Lower leg skin (tissue), 4 donors: ENCODE measurements at places on chromosomes 6 and 20.

DNA sequence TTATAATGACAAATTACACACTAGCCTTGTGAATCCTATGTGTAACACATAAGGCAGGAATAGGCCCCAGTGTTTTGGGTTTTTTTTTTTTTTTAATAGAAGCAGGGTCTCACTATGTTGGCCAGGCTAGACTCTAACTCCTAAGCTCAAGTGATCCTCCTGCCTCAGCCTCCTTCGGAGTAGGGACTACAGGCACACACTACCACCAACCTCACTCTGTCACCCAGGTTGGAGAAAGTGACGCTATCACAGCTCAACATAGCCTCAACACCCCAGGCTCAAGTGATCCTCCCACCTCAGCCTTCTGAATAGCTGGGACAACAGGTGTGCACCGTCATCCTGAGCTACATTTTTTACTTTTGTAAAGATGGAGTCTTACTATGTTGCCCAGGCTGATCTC, 205.8 kb upstream of the RREB1 start:
- peak; percentile 18 for DNase-seq

DNA sequence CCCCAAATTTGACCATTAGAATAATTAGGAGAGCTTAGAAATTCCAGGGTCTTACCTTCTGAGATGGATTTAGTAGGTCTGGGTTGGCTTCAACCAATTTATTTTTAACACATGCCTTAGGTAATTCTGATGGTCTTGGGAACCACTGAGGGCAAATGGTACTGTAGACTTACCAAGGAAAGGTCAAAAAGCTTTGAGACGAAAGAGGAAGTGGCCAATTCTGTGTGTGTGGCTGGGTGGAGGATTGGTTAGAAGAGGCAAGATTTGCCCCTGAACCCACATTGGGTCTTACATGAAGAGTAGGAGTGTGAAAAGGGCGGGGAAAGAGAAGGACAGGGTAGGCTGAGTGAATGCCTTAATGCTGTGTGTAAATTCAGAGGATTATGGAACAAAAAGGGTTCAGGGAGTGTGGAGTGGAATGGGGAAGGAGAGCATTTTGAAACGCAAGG, 2.7 kb downstream of the ITCH start:
- DNase-seq = no peak

DNA sequence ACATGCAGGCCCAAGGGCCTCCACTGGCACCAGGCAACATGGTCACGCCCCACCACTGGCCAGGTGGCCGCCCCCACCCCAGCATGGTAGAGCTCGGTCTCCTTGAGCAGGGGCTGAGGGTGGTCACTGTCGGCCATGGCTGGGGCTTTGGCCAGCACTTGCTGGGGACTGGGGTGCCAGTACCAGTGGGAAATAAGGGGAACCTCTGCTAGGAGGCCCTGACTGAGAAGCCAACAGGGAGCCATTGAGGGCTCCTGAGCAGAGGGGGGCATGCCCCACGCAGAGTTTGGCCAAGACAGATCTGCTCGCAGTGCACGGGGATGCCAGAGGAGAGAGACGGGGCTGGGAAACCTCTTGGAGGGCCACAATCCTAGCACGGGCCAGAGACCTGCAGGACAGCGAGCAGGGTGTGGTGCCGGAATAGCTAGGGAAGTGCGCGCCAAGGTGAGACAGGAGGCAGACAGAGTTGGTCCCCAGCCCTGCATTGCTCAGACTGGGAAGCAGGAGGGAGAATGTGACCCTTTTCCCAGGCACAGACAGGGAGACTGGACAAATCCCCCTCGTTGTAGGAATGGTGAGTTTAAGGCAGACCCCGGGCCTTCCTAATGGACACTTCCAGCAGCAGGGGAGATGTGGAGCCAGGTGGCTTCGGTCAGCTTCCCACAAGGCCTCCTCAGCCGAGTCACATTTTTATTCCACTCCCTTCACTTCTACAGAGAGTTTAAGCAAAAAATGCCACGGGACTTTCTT, 179.0 kb upstream of the CST7 start:
- DNase-seq = peak; percentile 76

DNA sequence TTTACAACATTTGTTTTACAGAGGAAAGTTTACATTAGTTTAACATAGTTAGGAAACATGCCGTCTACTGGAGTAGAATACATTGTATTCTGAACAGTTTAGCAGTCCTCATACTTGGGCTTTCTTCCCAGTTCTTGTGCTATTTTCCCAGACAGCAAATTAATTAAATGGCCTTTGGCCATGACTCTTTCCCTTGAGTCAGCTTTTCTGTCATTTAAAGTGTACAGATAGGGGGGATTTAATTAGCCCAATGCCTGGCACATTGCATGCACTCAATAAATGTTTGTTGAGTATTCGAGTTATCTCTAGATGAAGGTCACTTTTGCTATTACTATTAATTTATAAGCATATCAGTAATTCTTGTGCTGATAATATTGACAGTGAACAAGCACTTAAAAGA, 1.6 kb downstream of the TMEM244 start:
- DNase-seq = no peak

DNA sequence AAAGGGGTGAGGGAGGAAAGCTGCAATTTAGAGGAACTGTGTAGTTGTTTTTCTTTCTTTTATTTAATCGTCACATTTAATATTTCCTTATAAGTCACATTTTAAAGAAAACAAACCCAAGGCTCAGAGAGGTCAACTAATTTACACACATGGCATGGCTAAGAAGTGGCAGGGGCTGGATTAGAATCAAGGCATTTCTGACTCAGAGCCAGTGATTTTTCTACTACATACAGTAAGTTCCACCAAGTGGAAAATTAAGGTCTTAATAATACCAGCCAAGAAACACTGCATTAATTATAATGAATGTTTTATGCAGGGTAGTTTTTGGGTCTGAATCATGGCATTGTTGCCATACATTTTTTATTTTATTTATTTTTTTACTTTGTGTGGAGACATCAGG, 607.7 kb upstream of the CITED2 start:
- no peak for DNase-seq

- no peak for DNase-seq
Observed at GRCh38 chr6:154187714-154188113, 148.7 kb downstream of the OPRM1 start.

DNA sequence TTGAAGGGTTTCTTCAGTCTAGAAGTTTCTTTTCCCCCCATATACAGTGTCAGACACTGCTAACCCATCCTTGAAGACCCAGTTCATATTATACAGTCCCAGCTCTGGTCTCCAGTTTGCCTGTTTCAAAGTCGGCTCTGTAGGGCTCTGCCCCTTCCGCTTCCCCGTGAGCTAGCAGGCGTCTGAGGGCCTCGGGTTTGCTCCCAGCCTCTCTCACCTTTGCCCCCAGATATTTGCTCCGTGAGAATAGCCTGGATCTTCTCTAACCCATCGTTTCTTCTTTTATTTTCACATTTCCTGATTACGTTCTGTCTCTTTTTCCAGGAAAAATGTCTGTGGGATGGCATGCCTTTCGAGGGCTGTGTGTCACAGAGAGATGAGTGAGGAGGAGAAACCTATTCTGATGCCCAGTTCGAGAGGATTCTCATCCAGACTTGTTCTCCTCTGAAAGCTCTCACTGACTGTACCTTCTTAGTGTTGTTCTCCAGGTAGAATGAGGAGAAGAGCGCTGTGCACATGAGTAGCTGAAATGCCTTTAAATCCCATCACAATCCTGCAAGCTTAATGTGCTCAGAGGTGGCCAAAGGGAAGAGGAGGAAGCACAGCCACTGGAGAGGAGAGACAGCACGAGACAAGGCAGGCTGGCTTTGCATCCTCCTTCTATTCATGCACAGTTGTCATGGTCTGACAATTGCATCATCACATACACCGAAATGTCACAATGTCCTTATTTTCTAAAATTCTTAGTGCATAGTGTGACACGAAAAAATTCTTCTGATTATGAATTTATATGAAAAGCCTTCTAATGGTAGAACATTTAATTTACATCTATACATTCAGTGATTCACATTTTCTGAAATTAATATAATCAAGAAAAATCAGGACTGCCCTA, 171.1 kb downstream of the FOXA2 start:
- no peak for DNase-seq

- no peak for DNase-seq
Observed at GRCh38 chr6:161079566-161080262, 88.1 kb downstream of the MAP3K4 start.

DNA sequence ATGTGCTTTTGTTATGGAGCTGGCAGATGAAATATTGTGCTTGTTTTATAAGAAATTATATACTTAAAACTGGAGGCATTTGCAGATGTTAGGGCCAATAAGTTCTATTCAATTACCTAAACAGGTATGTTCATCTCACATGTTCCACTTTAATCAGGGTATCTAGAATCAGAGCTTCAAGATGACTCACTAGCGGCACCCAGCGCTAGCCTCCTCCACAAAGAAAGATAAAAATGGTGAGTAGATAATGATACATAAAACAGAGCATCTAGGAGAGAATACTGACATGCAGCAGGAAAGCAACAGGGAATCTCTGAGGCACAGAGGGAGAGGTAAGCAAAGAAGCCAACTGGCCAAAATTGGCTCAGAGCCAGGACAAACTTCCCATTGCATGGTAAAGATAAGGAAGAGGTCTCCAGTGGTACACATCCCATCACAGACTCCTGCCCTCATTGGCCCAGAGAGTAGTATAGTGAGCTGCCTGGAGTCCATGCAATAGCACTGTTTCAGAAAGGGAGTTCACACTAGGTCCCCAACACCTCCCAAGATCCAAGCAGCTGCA, 200.7 kb upstream of the SPTLC3 start:
- DNase-seq = no peak
